Activated T-helper 2 cell treated with anti-CD3 and anti-CD28 coated beads, Interferon-gamma antibody, Interleukin-2, Interleukin-4, amounts not matched to agents 10 μg/mL and 5 μg/mL and 100 μg/mL, durations not matched to agents 14 hours and 24 hours and 36 hours (primary cell): ENCODE measurements at places on chromosomes 7 and 10.

DNA sequence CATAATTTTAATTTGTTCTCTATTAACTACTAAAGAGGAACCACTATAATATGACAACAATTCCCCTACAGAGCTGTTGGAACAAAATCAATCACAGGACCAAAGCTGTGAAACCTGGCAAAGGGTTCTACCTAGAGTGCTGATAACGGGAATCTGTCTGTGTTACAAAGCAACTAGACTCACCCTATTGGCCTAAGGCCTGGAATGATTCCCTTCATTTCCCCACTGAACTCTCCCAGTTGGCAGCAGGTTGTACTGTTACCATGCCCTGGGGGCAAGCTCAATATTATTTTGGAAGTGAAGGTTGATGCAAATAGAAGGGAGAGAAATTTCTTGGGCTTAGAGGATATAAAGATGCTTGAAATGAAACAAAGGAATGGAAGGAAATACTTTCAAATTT is 81.8 kb downstream of the SEMA3A start:
- DNase-seq = no peak

DNA sequence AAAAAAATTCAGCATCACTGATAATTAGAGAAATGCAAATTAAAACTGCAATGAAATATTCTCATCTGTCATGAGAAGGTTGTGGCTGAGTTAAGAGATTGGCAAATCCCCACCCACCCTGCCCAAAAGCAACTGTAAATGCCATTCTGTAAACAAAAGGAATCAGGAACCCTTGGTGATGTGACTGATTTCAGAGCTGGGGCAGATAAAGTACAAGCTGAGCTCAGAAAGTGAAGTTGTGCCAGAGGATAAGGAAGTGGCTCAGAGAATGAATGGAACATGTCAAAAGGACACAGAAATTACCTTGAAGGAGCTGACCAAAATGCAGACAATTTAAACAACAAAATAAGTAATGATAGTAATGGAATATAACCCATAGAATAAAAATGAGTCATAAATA is 32.7 kb upstream of the ARMS2 start:
- no peak for DNase-seq

DNA sequence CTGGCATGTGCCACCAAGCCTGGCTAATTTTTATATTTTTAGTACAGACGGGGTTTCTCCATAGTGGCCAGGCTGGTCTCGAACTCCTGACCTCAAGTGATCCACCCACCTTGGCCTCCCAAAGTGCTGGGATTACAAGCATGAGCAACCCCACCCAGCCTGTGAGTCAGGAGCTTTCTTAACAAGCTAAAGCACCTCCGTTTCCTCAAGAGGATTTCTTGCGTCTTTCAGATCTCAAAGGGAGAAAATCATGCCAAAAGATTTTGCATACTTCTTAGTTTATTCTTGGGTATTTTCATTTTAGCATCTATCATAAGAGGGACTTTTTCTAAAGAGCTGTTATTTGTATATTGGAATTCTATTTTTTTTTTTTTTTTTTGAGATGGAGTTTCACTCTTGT is 47.9 kb upstream of the FOXK1 start:
- no peak for DNase-seq

DNA sequence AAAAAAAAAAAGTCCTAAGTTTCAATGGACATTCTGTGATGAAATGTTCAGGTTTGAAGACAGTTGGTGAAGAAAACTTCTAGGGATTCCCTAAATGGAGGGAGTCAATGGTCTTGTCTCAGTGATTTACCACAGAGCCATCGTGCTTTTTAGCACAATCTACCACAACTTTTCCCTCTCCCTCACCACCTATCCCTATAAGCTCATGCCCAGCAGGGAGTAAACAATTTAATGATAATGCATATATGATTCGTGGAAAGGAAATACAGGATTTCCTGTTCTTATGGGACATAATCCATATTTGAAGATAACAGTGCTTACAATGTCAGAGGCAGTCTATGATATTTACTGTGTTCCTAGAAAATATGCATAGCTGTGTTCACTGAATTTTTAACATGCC is 38.4 kb upstream of the CD36 start:
- DNase-seq = no peak

DNA sequence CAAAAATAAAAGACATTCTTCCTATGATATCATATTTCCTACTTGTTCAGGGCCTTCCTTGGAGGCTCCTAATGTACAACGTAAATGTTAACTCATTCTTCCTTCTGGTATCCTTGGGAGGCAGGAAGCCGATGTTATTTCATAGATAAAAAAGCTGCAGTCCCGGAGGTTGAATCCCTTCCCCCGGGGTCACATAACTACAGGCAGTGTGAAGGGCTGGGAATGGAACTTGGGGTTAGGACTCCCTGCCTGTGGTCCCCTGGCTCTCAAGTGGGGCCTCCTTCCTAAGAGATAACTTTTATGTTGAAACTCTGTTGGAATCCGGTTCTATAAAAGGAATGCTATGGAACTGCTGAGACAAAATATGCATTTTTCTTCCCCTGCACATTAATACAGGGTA is 14.9 kb upstream of the CCDC3 start:
- DNase-seq = no peak

DNA sequence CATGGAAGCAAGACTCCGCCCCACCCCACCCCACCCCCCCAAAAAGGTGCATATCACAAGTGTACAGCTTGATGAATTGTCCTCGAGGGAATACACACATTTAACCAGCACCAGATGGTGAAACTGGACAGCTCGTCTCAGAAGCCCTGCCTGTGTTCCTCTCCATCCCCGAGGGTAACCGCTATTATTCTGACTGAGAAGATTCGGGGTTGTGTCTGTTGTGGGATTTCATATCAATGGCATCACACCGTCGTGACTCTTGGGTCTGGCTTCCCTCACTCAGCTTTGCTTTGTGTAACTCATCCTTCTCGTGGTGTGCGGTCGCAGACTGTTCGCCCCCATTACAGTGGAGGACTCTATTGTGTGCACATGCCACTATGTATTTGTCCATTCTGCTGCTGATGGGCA is 18.9 kb downstream of the PODXL start:
- DNase-seq = no peak

GRCh38 chr10:4070184-4070583 is 285.2 kb upstream of the KLF6 start:
- DNase-seq = no peak
